ENCODE measurements at places on chromosomes 16 and 17.

DNA sequence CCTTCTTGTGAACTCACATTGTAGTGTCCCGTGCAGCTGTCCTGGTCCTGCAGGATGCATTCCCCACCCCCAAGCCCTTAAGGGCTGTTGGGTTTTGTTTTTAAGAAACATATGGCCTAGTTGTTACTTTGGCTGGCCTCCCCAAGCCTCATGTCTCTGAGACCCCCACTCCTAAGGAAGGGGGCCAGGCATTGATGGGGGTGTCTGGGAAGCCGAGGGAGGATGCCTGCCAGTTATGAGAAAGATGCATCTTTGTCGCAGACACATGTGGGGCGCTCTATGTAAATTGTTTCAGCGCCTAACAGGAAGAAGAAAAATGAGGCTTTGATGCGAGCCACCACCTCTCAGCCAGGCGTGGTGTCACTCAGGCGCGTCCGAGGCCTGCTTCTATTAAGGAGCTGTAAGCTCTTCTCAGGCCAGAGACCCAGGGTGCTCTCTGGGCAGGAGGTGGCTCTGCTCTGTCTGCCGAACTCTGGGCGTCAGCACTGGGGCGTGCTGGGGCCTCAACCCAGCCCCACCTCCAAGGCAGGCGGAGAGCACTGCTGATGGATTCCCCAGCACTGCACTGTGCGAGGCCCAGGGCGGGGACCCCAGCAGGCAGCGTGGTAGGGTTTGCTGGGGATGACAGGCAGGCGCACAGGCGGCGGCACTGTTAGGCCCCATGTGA is 70.6 kb downstream of the SREBF1 start:
- DNase-seq = no peak

DNA sequence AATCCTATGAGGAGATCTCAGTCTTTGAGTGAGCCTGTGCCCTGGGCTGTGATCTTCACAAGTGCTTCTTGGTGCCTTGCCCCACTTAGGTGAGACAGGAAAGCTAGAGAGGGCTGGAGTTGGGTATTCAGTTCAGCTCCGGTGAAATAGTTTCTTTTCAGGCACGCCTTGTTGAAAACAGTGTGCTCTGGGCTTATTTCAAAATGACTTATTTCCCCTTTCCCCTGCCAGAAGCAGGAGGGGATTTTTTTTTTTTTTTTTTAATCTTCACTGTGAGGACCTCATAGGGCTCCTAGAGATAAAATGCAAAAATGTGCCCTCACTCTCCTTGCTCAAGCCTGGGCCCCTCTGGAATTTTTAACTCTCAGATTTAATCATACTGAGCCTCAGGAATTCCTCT is 27.2 kb downstream of the MOSMO start:
- DNase-seq = no peak

DNA sequence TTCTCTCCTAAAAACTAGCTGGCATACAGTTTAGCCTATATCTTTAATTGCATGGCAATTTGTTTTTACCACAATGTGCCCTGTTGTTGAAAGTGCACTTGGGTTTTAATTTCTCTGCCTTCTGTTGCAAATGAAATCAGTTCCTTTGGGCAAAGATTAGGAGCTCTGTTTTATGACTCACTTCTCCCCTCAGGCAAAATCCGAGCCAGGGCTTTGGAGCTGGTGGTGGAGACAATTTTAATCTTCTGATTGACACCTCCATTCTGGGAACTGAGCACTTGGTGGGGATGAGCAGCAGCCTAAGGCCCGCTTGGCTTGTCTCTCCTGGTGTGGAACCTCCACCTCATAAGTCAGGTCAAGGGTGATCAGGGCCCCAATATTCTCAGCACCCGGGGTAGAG is 13.3 kb upstream of the MYH8 start:
- no peak for DNase-seq

DNA sequence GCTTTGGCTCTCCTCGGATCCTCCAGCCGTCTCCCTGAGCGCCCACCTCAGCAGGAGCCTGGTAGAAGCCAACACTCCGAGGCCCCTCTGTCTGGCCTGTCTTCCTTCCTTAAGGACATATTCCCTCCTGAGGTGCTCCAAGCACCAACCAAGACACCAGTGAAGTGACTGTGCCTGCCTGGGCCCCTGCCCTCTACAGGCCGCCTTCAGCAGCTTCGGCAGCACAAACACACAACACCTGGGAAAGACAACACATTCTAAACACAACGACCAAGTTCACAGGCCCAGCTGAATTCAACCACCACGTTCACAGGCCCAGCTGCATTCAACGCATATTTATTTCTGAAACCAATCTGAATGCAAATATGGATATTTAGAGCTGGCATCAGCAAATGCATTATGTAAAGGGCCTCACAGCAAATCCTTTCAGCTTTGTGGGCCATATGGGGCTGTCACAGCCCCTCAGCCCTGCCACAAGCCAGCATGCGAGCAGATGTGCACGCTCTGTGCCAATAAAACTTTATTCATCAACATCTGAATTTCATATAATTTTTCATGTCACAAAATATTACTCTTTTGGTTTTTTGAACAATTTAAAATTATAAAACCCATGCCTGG is 12.2 kb downstream of the GALNS start:
- no peak for DNase-seq

- no peak for DNase-seq
Observed at GRCh38 chr17:78796517-78796900, 14.4 kb upstream of the CYTH1 start.

- no peak for DNase-seq
Observed at GRCh38 chr17:50219342-50219741, 17.9 kb upstream of the COL1A1 start.

- DNase-seq = no peak
Observed at GRCh38 chr17:77441940-77442339, 301.2 kb downstream of the SEC14L1 start.

DNA sequence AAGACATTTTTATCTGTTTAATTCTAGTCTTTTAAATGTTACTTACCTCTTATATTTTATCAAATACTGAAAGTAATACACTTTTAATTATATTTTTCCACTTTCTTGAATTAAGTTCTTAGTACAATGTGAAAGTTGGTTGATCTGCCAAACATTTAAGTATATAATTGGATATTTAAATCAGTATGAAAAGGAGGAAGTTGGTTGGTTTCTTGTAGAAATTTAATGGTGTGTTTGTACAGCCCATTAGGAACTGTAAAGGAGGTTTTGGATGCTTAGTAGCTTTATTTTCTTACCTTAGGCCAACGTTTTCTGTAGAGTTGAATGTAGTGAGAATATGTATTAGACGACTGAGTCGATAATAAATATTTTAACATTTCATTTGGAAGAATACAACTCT is 5.4 kb downstream of the NFATC3 start:
- DNase-seq = no peak

DNA sequence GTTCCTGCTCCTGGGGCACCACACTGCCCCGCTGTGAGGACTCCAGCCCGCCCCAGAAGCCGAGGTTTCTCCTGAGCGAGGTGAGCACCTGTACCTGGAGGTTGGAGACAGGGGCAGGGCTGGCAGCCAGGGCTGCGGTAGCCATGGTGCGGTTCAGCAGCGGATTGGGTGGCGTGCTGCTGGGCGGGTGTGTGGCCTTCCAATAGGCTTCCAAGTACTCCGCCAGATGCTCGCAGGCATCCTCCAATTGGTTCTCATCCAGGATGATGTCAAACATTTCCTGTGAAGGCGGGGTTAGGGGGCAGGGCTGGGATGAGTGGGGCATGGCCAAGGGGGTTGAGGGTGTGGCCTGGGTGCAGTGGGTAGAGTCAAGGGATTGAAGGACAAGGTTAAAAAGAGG is 11.3 kb upstream of the ARL5C start:
- no peak for DNase-seq

DNA sequence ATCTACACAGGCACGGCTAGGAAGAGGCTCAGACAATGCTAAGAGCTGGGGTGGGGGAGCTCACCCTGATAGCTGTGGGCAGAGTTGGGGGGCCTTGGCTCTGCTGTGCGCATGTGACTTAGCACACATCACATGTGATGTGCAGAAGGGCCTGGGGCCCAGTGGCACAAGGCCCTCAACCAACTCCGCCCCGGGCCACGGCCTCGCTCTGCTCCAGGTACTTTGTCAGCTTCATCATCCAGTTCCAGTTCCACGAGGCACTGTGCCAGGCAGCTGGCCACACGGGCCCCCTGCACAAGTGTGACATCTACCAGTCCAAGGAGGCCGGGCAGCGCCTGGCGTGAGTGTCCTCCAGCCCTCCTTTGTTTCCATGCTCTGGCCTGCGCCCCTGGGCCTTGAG is 19.3 kb downstream of the ACE start:
- DNase-seq = no peak

GRCh38 chr16:49491771-49492761 is 118.5 kb downstream of the C16orf78 start:
- peak; percentile 38 for DNase-seq

DNA sequence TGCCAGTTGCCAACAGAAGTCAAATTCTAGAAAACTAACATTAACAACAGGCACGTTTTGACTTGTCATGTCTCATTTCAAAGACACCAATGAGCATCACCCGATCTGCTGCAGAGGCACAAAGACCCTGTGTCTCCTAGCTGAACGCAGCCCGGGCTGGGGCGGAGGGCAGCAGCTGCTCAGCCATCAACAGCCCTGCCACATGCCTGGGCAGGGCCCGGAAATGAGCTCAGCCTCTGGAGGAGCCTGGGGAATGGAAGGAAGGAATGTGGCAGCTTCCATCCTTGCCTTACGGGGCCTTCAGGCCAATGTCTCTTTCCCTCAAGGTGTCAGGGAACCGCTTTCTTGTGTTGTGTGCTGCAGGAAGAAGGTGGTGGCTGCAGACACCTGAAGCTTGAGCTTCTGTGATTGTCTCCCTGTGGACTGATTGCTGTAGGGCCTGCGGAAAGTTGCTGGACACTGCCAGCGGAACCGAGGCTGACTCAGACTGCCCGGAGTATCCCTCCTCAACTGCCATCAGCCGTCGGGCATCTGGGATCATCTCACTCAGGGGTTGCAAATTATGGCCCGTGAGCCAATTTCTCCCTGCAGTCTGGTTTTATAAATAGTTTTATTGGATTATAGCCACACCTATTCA is 7.3 kb downstream of the CDH13 start:
- DNase-seq = no peak

DNA sequence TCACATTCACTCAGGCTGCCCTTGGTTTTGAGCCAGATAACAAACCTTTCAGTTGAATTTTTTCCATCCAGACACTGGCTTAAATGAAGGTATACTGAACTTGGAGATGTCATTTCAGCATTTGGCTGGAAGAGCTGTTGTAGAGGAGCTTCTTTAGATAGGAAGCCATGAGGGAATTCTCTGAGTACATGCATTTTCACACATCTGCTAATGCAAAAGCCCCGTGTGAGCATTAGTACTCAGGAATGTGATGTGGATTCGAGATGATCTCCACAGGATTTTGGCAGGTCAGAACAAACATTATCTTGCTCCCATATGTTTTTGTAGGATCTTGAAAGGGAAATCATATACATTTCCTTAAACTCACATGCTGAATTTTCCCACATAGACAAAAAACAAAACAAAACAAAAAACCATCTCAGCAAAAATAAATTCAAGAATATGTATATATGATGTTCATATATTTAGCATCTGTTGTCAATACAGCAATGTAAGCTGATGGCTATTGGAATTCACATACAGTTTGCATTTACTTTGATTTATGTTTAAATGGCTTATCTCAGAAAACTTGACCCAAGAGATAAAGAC is 277.2 kb upstream of the TBX2 start:
- no peak for DNase-seq

- DNase-seq = peak; percentile 82
Observed at GRCh38 chr17:51046514-51047384, 73.9 kb downstream of the SPAG9 start.

DNA sequence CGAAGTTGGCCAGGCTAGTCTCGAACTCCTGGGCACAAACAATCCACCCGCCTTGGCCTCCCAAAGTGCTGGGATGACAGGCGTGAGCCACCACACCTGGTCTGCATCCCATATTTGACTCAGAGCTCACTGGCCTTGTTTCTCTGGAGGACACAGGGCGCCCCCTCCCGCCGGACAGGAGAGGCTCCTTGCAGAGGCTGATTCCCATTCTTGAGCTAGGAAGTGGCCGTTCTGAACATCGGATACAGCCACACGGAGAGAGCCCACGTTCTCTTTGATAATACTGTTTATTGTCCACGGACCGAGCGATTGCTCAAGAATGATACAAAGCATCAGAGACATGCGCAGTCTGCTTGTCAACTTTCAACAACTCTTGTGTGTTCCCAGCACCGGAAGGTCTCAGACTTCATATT is 12.1 kb upstream of the USP36 start:
- no peak for DNase-seq

- peak; percentile 52 for DNase-seq
Observed at GRCh38 chr16:2035431-2036199, 8.9 kb downstream of the NHERF2 start.

- no peak for DNase-seq
Observed at GRCh38 chr16:49354991-49355390, 18.6 kb upstream of the C16orf78 start.

- no peak for DNase-seq
Observed at GRCh38 chr17:343211-343610, 9.4 kb downstream of the RPH3AL start.
